Stimulated activated CD8-positive, alpha-beta memory T cell treated with anti-CD3 and anti-CD28 coated beads, Interleukin-7, amount 100 ng/mL, for 4 hours (primary cell): ENCODE measurements at places on chromosomes 11 and 22.

DNA sequence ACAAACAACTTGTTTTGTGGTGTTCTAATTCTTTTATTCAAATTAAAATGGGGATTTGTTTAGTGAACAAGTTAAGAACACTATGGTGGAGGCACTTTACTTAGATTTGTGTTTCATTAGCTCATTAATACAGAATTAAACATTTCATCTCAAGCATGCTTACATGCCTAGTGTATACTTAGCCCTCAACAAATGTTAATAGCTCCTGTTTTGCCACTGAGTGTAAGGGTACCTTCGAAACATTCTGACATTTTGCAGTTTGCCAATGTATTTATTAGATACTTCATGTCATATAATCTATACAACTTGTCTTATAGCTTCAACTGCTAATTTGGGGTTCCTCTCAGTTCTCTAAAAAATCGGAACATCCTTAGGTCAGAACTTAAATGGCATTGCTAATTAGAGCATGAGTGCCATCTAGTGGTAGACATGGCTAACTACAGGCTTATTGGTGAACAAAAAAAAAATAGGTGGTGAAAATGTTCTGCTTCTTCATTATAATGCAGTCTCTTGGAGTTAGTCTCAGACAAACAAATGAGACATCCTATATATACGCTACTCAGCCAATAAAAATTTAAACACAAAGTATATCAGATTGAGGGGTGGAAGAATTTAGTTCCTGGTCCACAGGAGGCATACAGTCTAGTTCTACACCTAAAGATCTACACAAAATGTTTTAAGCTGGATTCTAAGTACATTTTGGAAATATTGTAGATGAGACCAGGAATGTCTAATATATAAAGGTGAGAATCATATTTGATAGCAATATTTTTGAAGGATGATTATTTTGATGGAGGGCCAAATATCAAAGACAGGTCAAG lies 4.9 kb upstream of the CNTN5 start:
- DNase-seq: no peak

DNA sequence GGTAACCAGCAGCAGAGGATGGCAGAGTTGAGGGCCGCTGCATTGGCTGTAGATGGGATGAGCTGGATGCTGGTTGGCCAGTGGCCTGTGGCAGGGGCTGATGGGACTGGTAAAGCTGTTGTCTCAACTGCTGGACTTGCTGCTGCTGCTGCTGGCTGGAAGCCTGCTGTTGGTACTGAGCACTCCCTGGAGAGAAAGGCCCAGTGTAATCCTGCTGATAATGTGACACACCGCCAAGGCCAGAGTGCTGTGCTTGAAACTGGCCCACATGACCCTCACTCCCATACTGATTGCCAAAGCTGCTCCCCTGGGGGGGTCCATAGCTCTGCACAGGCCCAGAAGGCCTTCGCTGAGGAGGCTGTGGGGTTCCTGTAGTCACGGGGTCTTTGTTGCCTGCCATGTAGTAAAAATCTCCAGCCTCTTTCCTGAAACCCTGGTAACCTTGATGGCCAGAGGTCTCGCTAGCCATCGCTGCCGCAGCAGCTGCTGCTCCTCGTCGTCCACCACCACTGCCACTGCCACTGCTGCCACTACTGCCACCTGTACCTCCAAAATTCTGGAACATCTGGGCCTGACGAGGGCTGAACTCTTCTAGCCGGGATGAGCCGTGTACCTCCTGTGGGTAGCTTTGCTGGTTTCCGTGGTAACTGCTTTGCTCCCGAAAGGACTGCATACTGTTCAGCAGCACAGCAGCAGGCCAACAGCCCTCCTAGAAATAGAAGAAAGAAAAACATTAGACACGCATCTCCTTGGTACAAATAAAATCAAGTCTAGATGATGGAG lies 55.6 kb downstream of the TCF20 start:
- no peak for DNase-seq

DNA sequence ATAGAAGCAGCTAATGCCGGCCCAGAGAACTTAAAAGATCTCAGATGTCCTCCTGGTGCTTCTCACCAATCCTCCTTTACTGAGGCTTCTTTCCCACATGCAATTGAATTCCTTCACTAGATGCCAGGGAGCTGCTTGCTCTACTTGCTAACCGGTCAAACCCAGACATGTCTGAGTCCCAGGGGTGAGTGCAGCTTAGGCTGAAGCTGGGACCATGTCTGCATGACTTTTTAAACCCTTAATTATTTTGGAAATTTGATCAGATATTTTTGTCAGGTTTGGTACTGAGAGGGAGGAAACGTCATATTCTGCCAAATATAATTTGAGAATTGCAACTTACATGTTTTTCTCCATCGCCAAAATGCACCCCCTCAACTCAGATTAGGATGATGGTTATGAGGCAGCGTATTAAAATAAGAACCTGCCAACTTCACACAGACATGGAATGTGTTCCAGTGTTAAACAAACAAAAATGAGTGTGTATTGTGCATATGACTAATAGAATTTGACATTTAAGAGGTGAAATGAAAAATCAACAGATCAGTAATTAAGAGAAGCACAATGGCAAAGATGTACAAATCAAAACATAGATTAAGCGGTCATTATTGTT lies 529.5 kb downstream of the ETS1 start:
- DNase-seq: no peak

GRCh38 chr11:64297699-64298358 lies 2.3 kb upstream of the CATSPERZ start:
- no peak for DNase-seq

- DNase-seq: no peak
Measured at GRCh38 chr11:69703453-69703767, 412 bp downstream of the FGF19 start.

GRCh38 chr11:77656362-77656761 lies 18.8 kb upstream of the CLNS1A start:
- no peak for DNase-seq

DNA sequence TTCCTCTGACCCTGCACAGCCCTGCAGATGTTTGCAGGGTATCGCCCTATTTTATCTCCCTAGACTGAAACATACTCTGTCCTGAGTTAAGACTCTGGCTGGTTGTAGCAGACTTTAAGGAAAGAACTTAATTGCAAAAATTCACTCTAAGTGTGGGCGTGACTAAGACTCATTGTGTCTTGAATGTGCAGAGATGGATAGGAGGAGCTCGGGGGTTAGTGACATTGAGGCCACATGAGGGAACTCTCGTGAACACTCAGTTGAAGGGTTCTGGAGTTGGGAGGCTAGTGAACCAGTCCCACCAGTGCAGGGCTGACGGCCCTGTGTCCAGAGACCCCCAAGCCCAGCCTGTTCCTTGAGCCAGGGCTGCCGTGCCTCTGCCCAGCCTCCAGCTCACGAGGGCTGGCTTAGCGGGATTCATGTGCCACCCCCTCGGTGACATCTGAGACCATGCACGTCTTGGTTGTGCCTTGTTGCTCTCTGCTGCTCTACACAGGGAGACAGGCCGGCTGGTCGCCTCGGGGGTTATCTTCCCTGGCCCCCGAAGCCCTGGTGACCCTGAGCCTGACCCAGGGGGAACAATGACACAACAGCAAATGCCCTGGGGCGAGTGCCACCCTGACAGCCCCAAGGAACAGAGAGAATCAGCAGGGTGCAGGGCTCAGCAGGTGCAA lies 11.4 kb upstream of the TBX1 start:
- DNase-seq: no peak

GRCh38 chr11:61917334-61918109 lies at the start of gene RAB3IL1:
Gene RAB3IL1, minus strand, starts transcription at chr11:61917566. Its CDS starts 199 bp downstream, at chr11:61917367.
- DNase-seq: no peak

GRCh38 chr22:42752230-42752746 lies 31.6 kb upstream of the A4GALT start:
- no peak for DNase-seq

GRCh38 chr22:41821471-41822316 lies 11.2 kb upstream of the SREBF2 start:
- DNase-seq: no peak

- no peak for DNase-seq
Measured at GRCh38 chr22:49587987-49588386, 239.7 kb downstream of the BRD1 start.

DNA sequence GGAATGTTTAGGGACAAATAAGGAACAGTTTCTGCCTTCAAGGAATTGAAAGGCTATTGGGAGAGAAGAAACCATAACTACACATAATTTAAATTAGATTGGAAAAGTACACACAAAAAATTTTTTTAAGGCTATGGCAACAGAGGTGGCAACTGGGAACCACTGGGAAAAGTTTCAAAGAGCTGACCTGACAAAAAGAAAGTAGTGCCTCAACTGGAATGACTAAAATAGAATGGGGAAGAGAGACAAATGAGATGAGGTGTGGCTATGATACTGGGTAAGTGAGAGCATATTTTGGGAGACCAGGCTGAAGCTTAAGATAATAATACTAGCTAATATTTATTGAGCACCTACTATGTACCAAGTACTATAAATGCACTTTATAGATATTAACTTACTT lies 2.9 kb upstream of the AKIP1 start:
- DNase-seq: no peak

DNA sequence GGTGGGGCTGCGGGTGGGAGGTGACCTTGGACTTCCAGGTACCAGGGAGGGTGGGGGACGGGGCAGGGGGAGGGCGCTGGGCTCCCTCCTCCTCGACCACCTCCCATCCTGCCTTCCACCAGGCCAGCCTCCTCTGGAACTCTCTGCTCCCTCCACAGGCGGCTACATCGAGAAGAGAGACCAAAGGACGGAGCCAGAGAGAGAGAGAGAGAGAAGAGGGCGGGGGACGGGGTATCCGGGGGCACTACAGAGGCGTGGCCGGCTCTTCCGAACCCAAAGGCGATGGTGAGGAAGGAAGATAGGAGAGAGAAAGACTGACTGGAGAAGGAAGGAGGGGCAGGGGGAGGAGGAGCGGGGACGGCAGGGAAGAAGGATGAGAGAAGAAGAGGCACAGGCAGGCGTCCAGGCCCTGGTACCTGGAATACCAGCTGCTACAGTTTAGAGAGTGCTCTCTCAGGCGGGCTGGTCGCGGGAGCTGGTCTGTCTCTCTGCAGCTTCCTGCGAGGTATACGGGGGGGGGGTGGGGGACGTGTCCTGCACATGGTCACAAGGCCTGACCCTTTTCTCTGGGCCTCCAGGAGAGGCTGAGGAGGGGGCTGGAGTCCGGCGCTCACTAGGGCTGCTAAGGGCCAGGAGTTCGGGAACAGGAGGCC lies 38.0 kb downstream of the IGSF9B start:
- DNase-seq: no peak

DNA sequence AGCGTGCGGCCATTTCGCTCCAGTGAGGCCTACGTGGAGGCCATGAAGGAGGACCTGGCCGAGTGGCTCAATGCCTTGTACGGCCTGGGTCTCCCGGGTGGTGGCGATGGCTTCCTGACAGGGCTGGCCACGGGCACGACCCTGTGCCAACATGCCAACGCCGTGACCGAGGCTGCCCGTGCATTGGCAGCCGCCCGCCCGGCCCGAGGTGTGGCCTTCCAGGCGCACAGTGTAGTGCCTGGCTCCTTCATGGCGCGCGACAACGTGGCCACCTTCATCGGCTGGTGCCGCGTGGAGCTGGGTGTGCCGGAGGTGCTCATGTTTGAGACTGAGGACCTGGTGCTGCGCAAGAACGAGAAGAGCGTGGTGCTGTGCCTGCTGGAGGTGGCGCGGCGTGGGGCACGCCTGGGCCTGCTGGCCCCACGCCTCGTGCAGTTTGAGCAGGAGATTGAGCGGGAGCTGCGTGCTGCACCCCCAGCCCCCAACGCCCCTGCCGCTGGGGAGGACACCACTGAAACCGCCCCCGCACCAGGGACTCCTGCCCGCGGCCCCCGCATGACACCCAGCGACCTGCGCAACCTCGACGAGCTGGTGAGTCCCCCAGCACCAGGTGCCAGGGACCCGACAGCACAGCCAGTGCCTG lies 1.8 kb downstream of the GAS2L1 start:
- DNase-seq: no peak

DNA sequence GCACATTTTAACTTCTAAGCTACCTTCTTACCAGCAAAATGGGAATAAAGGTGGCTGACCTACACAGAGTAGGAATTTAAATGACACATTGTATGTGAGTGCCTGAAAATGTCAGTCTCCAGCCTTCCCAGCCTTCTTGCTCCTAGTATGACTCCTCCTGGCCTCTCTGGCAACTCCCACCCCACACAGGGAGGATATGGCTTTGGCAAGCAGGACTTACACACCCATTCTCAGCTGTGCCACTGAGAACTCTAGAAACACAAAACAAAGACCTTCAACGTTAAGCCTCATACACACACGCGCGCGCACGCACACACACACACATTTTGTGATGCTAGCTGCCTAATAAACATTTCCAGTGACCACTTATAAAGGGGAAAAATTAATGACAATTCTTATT lies 65.8 kb downstream of the PACSIN2 start:
- no peak for DNase-seq

GRCh38 chr11:7648264-7648663 lies 25.0 kb downstream of the CYB5R2 start:
- no peak for DNase-seq

GRCh38 chr11:104011044-104011443 lies 25.4 kb upstream of the DDI1 start:
- DNase-seq: no peak

DNA sequence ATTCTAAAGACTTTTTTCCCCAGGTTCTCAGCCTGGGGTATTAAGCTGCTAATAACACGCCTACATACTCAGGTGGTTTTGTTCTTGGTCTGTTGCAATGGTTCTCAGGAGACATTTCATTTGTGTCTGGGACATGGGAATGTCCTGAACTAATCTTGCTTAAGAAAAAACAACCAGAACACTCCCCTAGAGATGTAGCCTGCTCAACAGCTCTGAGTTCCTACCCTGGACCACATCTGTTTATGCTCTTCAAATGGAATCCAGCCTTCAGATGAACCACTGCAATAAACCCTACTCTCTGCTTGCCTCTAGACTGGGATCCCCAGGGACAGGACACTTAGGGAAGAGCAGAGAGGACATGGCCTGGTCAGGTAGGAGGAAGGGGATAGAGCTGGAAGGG lies 29.9 kb downstream of the RELT start:
- DNase-seq: no peak

- DNase-seq: no peak
Measured at GRCh38 chr11:68390315-68390714, 70.2 kb upstream of the PPP6R3 start.

- DNase-seq: no peak
Measured at GRCh38 chr11:124982043-124982442, 28.0 kb downstream of the CCDC15 start.

GRCh38 chr11:15988016-15988550 lies 368.3 kb downstream of the SOX6 start:
- no peak for DNase-seq
